Bone marrow (tissue), 2 donors: ENCODE measurements at places on chromosomes 7 and 10.

DNA sequence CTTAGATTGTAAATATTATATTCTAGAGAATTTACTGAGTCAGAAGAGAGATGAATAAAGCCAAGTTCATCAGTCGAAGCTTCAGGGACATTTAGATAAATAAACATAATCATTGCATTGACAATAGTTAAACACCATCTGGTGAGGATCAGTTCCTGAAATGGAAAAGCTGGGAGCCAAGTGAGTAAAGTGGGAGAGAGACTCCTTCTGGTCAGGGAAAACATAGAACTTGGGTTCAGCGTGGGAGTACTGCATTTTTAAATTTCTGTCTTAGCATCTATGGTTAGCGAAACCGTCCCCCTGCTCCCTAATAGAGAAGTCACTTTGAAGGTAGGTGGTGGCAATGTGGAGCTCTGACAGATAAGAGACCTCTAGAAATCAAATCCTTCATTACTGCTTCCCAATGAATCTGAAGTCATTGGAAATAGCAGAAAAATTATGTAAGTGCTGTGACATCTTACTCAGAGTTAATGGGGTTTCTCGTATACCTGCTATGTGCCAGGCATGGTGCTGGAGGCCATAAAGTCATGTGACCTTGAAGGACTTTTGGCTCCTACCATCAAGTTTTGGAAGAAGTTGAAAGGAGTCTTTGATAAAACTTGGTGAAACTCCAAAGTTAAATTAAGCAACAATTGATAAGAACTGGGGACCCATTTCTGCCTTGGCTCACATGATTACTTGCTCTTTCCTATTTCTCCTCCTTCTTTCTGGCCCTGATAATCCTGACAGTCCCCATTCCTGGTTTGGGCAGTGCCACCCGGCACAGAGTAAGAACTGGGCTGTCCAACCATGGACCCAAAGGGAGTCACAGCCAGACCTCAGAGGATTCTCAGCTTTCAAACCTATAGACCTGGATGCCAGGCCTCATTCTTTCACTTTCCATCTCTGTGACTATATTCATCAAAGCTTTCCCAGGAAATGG is 211.2 kb downstream of the C7orf25 start:
- no peak for DNase-seq

DNA sequence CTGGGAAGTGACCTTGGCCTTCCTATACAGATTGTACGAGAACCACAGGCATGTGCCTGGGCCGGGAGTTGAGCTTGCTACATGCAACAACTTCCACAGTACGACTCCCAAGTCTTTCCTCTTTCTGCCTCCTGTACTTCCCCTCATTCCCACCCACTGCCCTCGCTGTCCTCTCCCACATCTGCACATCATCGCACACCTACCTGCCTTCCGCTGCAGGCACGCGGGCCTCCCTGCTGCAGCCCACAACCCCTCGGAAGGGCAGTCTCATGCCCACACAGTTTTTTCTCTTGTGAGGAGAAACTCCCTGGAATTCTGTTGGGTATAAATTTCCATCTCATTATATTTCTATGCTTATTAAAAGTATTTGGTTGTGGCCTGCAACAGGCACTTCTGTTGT is 117.2 kb downstream of the ACTR3B start:
- DNase-seq: no peak

GRCh38 chr10:116201011-116201410 is 72.0 kb downstream of the GFRA1 start:
- no peak for DNase-seq

- DNase-seq: no peak
These were observed 6.7 kb upstream of the INHBA start for GRCh38 chr7:41709621-41710020.

DNA sequence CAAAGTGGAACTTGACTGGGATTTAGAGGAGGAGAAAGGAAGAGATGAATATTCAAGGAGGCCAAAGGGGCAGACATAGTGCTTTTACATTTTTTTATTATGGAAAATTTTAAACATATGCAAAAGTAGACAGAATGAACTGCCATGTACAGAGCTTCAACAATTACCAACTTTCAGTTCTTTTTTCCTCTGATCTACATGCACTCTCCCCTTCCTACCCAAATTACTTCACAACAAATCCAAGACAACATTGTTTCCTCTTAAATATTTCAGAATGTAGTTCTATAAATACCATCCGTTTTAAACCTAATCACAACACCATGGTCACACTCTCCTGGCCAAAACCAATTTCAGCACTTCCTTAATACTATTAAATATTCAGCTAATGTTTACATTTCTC is 83.5 kb upstream of the FZD1 start:
- DNase-seq: no peak

GRCh38 chr7:123647106-123647730 is 8.4 kb upstream of the LMOD2 start:
- no peak for DNase-seq

DNA sequence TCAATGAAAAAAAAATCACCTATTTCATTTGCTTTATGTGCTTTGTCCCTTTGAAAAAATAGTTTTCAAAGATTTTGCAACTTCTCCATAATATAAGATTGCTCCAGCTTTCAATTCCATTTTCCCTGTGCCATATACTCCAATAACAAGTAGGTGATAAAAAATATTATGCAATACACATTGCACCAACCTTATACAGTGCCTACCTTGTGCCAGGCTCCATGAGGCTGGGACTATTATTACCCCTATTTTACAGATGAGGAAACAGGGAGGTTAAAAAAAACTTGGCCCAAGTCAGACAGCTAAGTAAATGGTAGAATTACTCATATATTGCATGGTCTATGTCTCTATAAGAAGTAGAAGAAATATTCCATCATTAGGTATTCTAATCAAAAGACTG is 57.8 kb downstream of the BRAF start:
- no peak for DNase-seq

DNA sequence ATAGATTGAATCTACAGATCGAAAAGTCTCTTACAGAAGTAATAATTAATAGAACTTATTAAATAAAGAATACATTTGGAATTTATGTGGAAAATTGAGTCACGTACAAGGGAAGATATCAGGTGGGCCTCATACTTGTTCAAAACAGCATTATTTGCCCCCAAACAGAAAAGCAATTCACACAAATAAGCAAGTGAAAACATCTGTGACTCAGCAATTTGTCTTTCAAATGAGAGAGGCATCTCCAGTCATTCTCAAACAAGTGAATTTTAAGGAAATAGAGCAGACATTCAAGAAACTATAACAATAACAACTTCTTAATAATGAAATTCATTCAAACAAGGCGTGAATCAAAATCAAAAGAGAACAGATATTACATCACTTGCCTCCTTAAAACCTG is 50.1 kb downstream of the SEMA3A start:
- DNase-seq: no peak

DNA sequence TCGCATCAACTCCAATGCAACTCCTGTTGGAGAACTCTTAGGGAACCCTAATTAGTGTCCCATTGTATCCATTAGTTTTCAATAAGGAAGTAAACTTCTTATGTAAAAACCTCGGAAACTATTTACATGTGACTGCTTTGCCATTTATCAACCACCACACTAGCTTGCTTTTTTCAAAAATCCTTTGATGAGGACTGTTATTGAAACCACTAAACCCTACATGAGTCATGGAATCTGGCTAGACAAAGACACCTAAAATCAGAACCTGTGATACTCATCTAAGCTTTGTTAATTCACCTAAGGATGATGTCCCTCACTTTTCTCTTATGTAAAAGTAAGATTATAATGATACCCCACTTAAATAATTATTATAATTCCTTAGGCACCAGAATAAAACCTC is 414.1 kb upstream of the ETV1 start:
- no peak for DNase-seq
